Calu3 (cell line): ENCODE measurements at places on chromosomes 3 and 15.

DNA sequence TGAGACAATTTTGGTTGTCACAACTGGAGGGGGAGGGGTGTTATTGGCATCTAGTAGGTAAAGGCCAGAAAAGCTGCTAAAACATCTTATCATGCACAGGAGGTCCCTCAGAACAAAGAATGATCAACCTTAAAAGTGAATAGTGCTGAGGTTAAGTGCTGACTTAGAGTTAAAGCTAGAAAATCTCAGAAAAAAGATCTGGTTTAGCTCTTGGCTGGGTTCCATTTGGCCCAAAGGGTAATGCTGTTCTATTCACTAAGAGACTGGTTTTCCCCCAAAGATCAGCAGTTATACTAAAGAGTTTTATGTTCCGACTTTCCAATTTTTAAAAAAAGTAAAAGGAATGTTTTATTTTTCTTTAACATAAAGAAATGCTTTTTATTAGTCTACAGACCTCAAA lies 15.6 kb downstream of the DCBLD2 start:
- DNase-seq: no peak

DNA sequence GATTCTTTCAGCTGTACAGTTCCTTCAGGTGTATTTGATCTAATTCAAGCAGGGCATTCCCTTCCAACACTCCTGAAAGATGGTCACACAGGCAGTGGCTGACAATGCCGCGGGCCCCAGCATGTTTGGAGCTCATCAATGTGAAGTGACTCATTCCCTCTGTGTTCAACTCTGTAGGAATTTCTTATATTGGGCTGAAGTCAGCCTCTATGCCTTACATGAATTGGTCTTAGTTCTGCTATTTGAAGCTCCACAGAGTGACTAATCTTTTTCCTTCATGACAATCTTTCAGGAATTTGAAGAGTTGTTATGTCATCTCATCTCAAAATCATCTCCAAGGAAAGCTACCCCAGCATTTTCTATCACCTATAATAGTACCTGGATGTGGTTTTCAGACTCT lies 142.5 kb upstream of the C2CD4B start:
- DNase-seq: no peak

DNA sequence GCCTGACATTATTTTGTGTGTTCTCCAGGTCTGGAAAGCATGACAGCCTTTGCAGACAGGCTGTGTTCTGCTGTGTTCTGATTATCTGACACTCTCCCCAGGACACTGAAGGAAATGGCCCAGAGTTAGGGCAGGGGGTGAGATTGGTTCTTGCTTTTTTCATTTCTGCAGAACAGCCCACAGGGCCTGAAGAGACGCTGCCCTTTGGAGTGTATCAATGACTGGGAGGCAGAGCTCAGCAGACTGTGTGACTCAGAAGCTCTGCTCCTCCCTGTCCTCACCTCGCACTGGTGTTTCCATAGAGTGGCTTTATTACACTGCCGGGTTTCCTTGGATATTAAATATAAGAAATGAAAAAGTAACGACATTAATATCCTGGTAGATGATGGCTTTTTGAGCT lies 523.6 kb downstream of the NTRK3 start:
- DNase-seq: no peak

- no peak for DNase-seq
Measured at GRCh38 chr3:79887213-79887612, 119.4 kb upstream of the ROBO1 start.

DNA sequence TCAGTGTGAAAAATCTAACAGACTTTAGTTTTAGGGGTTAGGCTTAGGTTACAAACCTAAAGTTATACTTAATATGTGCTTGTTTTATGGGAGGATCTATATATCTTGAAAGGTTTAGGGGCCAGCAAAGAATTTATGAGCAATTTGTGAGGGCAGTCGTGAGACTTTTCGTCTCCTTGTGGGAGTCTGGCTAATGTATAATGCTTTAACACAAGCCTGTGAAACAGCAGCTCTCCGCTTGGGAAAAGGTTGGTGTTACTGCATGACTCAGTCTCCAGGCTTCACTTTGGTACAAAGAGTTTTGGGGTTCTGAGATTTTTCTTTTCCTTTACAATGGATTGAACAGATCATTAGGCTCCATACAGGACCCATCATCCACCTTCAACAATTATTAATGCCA lies 79.0 kb upstream of the MFGE8 start:
- DNase-seq: no peak

- DNase-seq: no peak
Measured at GRCh38 chr3:56800832-56801661, 702 bp downstream of the ARHGEF3 start.

DNA sequence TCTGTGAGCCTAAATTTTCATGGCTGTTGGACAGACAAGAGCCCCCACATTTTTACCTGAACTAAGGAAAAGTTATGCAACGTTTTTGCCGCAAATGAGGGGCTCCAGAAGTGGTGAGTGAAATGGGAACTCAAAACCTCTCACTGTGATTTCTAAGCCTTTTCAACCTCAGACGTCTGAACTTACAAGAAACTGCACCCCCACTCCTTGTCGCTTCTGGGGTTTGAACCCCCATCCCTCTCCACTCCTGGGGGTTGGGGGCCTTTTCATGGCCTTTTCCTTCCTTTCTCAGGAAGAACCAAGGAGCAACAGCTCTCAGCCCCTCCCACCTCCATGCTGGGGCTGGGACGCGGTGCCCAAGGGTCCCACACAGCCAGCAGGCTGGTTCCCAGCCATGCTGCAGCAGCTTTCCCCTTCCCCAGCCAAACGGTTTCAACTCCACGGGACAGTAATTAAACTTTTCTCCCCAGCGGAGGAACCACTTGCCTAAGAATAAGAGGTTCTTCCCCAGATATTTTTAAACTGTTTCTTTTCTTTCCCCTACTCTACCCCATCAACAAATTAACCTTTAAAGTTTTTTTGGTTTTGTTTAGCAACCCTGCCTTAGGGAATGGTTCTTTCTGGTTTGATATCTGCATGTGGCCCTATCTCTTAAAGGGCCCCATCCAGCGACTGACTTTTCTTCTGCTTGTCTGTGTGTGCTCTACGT lies 387.6 kb upstream of the CBLB start:
- no peak for DNase-seq

- DNase-seq: no peak
Measured at GRCh38 chr3:124741027-124741426, 10.8 kb downstream of the UMPS start.

- peak; percentile 58 for DNase-seq
Measured at GRCh38 chr3:64530434-64531049, 157.3 kb downstream of the ADAMTS9 start.

DNA sequence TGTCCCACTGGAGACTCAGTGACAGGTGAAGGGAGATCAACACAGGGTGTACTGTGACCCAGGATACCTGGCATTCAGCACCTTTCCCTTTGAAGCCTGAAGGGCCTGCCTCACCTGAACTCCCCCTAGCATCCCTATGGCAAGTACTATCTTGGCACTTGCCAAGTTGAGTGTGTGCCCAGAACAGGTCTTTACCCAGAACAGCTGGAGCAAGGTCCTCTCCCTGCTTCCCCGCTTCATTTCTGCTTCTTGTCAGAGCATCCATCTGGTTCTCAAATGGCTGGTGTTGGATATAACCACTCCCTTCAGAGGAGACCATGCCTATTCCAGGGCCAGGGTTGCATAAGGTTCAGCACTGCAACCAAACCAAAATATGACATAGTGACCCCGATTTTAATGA lies 73.0 kb downstream of the FAM43A start:
- no peak for DNase-seq

GRCh38 chr15:55694652-55695150 lies 48.3 kb downstream of the PRTG start:
- peak; percentile 47 for DNase-seq

- peak; percentile 17 for DNase-seq
Measured at GRCh38 chr3:169604568-169604967, 58.9 kb downstream of the MECOM start.

- no peak for DNase-seq
Measured at GRCh38 chr15:64566629-64567427, 106.5 kb downstream of the ZNF609 start.
